ENCODE measurements at places on chromosomes 1 and 21.
A peak's percentile ranks its signal among the peaks of the same experiment; 100 is the strongest.

DNA sequence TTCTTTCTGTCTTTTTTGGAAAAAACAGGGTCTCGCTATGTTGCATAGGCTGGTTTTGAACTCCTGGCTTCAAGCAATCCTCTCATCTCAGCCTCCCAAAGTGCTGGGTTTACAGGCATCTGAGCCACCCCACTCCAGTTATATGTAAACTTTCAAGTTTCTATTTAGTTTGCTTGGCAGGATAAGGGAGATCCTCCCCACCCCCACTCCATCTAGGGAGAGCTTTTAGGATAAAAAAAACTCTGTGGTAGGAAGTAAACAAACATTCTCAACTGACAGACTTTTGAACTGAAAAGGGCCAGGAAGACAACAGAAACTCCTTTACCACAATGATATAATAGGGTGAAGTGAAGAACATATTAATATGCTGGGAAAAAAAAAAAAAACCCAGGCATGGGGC lies 41.0 kb upstream of the ZNF326 start:
- DNase-seq = no peak

- DNase-seq = no peak
These were observed 559.9 kb upstream of the PBX1 start for GRCh38 chr1:163999131-163999530.

GRCh38 chr21:34926803-34927467 lies 122.2 kb downstream of the RUNX1 start:
- peak; percentile 48 for DNase-seq

DNA sequence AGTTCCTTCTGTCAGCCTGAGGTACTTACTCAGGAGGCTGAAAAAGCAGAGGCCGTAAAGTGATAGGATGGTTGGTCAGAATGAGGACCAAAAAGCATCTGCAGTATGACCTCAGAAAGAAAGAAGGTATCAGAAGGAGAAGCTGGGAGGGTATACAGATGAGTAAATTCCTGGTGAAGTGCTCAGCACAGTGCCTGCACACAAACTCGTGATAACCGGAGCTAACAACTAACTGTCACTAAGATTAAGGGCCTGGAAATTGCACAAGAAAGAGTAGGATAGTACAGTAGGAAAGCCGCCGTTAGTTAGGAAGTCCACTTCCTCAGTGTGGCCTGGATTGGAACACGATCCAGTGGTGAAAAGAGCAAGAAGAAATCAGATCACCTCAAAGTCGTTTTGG lies 62.6 kb downstream of the VPS26C start:
- DNase-seq = no peak

DNA sequence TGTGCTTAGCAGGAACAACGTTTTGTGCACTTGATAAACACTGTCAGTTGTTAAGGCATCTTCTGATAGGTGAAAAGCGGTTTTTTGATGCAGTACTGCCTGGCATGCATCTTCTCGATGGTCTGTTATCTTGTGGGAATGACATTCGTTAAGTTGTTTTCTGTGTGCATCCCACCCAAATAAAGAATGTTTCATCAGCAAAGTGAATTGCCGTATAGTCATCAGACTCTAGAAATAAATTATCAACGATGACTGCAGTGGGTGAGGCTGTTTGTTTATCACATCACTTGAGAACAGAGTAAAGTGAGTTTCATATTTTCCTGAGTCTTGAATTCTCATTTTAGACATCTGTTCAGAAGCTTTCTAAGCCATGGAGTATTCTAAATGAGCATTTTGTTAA lies 34.1 kb downstream of the NFIA start:
- DNase-seq = no peak

DNA sequence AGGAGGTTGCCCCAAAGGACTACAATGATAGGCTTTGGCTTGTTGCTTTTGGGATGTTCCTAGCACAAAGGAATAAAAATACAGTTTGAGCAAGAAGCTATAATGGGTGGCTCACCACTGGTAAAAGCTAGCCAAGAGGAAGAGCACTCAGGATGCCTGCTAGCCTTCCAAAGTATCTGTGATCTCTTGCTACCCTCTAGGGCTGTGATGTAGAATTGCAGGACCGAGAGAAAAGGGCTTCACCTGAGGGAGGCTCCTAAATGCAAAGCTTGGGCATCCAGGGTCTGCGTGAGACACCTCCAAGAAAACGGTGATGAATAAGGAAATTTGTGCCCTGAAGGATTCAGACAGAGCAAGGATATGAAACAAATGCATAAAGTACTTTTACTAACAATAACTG lies 17.7 kb downstream of the IVL start:
- peak; percentile 30 for DNase-seq

DNA sequence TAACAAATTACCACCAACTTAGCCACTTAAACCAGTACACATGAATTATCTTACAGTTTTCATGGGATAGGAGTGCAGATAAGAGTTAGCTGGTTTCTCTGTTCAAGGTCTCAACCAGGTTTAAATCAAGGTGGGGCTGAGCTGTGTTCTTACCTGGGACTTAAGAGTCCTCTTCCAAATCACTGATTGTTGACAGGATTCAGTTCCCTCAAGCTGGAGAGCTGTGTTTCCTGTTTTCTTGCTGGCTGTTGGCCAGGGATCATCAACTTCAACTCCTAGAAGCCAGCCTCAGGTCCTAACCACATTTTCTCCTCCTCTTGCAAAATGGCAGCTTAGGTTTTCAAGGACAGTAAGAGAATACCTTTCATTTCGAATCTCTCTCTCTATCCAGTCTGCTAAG lies 123.8 kb upstream of the CHRM3 start:
- no peak for DNase-seq

- DNase-seq = no peak
These were observed 70.8 kb downstream of the PLPP3 start for GRCh38 chr1:56508523-56508983.

DNA sequence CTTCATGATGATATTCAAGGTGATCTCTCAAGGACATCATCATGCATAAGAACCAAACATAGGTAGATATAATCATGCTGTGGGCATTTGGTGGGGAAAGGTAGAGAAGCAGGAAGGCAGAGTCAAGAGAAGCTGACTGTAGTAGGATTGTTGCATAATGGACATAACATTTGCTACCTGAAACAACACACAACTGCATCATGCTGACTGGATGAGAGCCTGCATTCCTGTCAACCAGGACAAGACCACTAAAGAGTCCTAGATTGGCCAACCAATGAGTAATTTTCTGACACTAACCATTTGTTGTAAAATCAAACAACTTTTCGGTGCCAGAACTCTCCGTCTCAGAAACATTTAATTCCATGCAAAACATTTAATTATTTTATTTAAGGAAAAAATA lies 377.2 kb downstream of the PLPP3 start:
- DNase-seq = no peak

DNA sequence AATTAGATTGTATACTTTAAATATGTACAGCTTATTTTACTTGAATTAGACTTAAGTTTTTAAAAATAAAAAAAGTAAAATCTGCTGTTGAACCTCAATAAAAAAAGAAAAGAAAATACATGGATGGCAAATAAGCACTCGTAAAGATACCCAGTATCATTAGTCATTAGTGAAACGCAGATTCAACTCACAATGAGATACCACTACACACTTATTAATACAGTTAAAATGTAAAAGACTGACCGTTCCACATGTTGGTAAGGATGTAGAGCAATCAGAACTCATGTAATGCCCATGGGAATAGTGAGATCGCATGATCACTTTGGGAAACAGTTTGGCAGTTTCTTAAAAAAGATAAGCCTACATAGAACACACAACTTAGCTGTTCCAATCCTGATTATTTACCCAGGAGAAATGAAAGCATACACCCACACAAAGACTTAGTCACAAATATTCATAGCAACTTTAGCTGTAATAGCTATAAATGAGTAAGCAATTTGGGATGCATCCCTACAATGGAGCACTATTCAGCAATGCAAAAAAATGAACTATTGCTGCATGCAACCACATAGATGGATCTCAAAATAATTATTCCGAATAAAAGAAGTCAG lies 7.3 kb downstream of the SH2D1B start:
- DNase-seq = no peak

DNA sequence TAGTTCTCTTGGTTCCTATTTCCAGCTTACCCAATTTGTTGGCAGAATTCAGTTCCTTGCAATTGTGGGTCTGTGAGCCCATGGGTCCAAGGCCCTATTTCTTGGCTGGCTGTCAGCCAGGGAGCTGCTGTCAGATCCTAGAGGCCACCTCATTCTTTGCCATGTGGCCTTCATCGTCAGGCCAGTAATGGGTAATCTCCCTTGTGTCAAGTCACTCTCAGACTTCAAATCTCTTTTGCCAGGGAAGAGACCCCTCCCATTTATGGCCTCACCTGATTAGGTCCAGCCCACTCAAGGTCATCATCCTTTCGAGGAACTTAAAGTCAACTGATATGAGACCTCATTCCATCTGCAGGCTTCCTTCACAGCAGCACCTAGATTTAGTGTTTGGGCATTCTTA lies 17.9 kb downstream of the OBSCN start:
- DNase-seq = no peak

GRCh38 chr1:70907563-70908310 lies 139.9 kb downstream of the PTGER3 start:
- DNase-seq = no peak

DNA sequence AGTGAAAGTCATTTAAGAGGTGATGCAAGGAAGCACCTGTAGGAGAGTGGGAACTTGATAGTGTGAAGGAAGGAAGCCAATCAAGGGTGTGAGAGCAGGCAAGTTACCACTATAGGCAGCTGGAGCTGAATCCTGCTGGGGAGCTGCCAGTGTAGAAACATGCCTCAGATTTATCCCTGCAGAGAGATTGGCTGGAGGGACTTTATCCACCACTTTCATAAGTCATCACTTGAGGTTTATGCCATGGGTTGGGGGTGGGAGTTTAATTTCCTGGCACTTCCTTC lies 443.6 kb downstream of the PLPP3 start:
- DNase-seq = no peak

- DNase-seq = no peak
These were observed 15.4 kb upstream of the CD2 start for GRCh38 chr1:116738673-116739370.

GRCh38 chr1:29684141-29684540 lies 447.8 kb downstream of the PTPRU start:
- DNase-seq = no peak

DNA sequence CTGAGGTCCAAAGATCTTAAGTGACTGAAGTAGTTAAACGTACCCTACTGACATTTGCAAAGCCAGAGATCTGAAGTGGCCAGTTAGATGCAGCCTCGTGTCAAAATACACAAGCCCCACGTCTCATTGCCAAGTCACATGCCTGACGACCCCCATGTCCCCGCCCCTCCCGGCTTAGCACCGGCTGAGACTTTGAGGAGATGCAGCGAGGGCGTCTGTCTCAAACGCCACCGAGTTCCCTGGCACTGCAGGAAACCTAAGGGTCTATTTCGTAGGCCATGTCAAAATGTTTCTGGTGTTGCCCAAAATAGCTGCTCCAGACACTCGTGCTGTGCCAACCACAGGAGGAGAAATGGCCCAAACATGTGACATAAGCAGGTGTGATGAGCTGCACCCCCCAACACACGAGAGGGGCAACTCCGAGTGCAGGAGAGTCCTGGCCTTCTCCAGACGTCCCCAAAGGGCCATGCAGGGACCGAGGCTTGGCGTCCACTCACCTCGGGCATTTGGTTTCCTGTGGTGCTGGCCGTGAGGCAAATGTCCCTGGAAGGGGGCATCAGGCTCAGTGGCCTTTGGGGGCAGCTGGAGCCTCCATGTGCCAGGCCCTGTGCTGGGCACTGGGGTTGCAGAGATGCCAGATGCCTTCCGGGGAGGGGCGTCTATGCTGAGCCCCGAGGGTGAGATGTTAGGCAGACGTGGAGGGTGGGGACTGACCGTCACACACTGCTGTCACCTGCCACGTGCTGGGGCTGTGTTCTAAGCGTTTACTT lies 67.0 kb downstream of the MATN1 start:
- no peak for DNase-seq

DNA sequence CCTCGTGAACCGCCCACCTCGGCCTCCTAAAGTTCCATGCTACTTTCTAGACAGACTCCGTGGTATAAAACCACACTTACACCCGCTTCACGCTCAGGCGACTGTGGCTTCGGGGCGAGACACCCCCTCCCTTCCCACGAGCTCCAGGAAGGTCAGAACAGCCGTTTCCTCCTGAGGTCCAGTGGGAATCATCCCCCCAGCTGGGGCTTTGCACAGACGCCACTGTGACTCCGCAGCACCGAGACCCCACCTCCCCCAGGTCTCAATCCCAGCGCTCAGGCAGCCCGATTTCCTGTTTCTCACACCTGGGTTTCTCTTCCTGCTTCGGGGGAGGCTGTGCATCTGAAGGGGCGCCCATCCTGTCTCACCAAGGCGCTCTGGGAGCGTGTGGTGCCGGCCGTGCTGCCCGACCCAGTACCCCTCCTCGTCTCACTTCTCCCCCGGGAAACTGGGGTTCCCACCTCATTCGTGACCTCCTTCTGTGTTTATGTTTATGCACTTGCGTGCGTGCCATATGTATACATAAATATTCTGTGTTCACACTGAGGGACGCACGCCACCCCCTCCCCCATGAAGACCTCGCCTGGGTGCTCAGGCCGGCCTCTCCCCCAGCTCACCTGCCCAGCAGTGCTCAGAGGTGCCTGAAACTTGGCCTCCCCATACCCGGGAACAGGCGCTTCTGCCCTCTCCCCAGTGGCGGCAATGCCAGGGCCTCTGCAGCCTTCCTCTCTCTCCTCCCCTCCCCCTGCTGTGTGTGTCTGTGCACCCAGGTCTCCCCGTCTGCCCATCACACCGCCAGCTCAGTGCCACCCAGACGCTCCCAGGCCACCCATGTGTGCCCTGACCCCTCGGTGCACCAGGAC lies 14.6 kb downstream of the SLC35E2B start:
- DNase-seq = no peak

GRCh38 chr1:92910081-92910480 lies 51.2 kb downstream of the DIPK1A start:
- DNase-seq = no peak

DNA sequence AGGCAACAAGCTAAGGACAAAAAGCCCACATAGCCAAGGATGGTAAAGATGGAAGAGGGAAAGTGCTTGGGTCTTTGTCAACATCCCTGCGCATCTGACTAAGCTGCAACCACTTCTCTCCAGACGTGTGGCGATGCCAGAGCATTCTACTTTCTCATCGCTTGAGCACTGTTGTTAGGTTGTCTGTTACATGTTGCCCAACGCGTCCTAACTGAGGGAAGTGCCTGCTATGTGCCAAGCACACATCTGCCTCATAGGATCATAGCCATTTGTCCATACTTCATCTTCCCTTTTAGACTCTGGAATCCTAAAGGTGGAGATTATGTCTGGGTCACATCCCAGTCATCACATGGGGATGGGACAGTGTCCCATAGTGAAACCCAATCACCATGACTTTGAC lies 464.9 kb downstream of the MATN1 start:
- DNase-seq = no peak

- no peak for DNase-seq
These were observed 50.1 kb upstream of the TSPAN2 start for GRCh38 chr1:115139381-115139780.

DNA sequence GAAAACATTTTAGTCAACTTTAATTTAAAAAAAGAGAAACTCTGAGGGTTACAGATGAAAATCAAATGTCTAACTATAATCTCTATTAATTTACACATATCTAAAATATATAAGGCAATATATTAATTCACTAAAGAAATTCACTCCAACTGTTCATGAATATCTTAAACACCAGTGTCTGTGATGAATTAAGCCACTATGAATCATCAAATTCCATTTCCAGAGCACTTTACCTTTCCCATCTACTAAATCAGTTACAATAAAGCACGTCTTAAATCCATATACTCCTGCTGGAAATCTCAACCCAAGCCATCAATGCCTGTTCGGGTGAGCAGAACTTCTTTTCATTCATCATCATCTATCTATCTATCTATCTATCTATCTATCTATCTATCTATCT lies 4.3 kb downstream of the TAF5L start:
- DNase-seq = no peak

All from ACHN (cell line).